ENCODE measurements at places on chromosomes 12 and 14. TPM values are rescaled to one million over a fixed set of nuclear protein-coding genes. Genes with fewer than 3 reads are reported as not detected.

Gene ASCL1
- total RNA-seq = not detected

GRCh38 chr14:22797017-22797917 lies 18.0 kb downstream of the SLC7A7 start:
- DNase-seq = no peak

DNA sequence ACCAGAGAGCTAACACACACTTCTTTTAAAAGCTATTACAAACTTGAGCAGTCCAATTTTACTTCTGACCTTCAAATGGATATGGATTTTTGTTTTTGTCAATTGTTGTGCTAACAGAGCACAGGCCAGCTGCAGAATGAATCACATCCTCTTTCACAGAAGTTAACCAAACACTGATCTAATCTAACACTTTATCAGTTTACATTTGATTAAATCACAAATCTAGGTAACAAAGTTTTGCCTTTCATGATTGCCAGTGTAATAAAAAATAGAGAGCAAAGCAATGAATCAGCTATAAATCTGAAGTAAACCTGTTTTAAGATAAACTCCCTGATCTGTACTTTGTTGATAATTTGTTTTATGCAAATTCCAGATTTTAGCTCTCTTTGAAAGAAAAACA lies 273.1 kb upstream of the RGS6 start:
- no peak for DNase-seq

- DNase-seq = no peak
Measured at GRCh38 chr12:118189741-118190191, 53.8 kb downstream of the PEBP1 start.

- no peak for DNase-seq
Measured at GRCh38 chr14:72380456-72380855, 448.2 kb downstream of the RGS6 start.

DNA sequence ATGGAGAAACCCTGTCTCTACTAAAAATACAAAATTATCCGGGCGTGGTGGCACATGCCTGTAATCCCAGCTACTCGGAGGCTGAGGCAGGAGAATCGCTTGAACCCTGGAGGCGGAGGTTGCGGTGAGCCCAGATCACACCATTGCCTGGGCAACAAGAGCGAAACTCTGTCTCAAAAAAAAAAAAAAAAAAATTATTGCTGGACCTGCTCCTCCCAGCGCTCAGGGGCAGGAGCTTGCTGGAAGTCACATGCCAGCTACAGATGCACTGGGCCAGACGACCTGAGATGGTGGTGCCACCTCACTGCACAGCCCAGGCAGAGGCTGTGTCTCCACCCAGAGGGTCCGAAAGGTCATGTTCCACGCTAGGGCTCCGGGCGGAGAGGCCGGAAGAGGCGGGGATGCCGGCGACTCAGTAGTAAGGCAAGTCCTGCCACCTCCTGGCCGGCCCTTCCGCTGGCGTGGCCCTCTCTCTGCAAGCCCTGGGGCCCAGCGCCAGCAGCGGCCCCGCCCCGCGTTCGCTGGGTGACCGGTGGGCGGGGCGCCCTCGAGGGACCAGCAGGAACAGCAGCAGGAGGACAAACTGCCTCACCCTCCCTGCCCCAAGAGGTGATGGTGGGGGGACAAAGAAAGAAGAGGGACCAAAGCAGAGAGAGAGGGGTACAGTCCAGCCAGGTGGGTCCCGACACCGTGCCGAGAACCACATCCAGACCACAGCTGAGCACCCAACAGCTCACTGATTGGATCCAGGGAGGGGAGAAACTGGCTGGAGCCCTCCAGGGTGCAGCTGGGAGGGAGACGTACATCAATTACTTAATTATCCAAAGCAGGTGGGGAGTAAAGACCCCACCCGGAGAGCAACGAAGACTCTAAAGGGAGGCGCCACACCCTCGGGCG lies 3.6 kb upstream of the RHOF start:
- peak; percentile 83 for DNase-seq

Gene FMNL3
- 35.1 TPM for total RNA-seq

GRCh38 chr14:73457041-73457923 lies 1.1 kb downstream of the NUMB start:
- DNase-seq = no peak

GRCh38 chr12:78933014-78933413 lies 68.4 kb downstream of the SYT1 start:
- DNase-seq = no peak

DNA sequence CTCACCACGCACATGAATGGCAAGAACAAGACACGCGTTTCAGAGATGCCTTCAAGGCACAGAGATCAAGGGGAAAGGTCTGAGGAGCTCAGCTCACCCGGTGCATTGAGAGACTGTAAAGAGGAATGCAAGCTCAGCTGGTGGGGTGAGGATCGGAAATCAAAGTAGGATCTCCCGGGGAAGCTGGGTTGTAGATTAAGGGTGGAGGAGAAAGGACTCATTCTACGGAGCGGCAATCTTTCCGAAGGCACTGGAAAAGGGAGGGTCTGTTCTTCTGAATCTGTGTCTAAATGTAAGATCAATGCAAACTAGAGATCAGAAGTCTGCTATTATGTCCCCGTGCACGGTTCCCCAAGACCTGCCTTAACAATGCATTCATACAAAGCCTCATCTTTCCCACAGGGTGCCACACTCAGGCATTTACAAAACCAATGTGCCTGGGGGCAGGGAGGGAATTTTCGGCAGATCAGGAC lies 41.6 kb upstream of the PYGL start:
- DNase-seq = no peak

Gene ABCD2
- total RNA-seq = not detected

DNA sequence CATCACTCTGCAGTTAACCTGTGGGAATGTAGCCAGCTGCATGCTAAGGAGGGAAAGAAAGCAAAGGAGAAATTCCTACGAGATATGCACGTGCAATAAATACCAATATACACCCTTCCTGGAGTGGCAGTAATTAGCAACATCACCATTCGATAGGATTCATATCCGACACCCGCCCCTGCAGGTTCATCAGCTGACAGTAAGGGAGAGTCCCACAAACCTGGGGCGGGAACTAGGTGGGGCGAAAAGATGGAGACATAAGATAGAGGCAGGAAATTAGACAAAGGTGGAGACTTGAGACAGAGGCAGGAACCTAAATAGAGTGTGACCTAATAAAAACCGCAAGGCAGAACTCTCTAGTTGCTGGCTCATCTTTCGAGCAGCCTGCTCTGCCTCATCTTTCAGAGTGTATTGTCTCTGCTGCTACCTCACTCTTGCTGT lies 51.6 kb downstream of the PLEKHG3 start:
- DNase-seq = no peak

GRCh38 chr12:6943722-6944380 lies at the start of the genes C12orf57 and RNU7-1:
Gene C12orf57 (plus strand): TSS chr12:6944022. CDS start chr12:6944122, 100 bp downstream.
Gene RNU7-1 (plus strand): TSS chr12:6943816.
- DNase-seq = peak; percentile 81

Gene OR6C2
- total RNA-seq = not detected

Gene ZNF705A
- total RNA-seq = not detected

Gene GPR132
- total RNA-seq = 1.9 TPM

DNA sequence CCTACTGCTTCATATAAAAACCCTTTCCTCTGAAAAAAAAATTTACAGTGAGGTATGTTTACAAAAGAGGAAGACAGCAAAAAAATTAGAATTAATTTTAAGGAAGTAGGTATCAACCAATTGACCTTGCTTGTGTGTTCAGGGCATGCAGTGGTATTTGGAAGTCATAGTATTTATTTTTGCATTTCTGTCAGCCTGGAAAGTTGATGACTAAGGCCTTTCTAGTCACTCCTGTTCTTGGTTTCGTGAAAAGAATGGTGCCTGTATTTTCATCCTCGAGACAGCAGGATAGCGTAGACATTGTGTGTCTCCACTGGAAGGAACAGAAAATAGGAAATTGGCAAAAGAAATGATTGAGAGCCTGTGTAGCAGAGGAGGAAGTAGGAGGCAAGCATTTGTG lies 24.5 kb downstream of the SLC16A7 start:
- DNase-seq = no peak

DNA sequence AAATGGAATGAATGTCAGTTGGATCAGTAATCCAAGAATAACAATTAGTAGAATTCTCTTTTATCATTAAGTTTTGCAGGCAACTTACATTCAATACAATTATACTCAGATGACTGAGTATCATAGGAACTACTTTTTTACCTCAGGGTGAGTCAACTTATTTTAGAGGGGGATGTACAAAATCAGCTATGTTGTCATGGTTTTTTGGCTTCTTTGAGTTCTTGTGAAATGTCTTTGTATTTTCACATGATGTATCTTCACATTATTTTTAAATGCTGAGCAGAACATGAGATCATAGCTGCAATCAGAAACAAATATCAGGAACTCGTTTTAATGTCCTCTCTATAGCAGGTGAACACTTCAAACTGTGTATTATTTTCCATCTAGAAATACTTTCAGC lies 65.3 kb upstream of the PTPRR start:
- no peak for DNase-seq

DNA sequence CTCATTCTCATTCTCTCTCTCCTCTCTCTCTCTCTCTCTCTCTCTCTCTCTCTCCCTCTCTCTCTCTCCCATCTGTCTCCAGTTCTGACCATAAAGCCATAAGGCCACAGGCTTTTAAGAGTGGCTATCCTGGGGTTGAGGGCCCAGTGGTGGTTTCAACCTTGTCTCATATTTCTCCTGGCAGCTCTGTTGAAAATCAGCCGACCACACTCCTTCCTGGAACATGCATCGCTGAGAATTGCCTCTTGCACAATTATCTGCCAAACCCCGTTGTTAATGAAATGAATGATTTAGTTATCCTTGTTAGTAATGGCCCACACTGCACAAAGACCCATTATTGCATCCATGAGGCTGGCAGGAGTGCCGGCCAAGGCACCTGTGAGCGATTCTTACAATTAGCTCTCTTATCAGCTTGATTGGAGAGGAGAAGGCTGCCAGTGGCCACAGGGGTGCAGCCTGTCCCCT lies 30.4 kb upstream of the KCNA5 start:
- DNase-seq = no peak

DNA sequence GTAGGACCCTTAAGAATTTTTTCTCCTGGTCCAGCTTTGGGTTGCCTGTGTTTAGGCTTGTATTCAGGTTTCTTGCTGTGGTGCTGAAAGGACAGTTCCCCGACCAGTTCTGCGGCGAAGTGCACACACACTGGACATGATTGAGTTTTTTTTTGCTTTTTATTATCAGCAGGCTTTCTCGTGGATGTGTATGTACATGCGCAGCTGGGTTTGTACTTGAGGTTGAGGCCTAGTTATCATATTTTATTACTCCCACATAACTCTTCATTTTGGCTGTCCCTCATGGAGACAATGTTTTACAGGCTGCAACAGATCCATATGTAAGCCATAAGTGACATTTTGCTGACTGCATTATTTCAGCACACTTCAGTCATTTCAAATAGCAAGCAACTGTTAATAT lies 2.5 kb downstream of the SCN8A start:
- peak; percentile 32 for DNase-seq

- no peak for DNase-seq
Measured at GRCh38 chr12:8606890-8607289, 5.8 kb downstream of the AICDA start.

- peak; percentile 90 for DNase-seq
Measured at GRCh38 chr14:76904740-76905569, 78.7 kb downstream of the LRRC74A start.

DNA sequence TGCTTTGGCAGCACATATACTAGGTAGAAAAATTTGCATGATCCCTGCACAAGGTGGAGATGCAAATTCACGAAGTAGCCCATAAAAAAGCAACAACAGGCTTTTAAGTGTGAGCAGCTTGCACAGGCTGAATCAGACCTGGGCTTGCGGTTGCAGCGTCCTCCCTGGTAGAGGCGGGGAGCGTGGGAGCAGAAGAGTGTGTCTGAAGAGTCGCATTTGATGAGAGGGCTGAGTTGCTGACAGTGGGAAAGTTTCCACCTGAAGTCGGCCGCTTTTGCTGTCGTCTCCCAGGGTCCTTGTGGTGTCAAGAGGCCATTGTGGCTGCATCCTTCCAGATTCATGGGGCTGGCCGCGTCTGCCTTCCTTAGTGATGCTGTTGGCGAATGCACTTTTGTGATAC lies 6.2 kb downstream of the AACS start:
- no peak for DNase-seq

DNA sequence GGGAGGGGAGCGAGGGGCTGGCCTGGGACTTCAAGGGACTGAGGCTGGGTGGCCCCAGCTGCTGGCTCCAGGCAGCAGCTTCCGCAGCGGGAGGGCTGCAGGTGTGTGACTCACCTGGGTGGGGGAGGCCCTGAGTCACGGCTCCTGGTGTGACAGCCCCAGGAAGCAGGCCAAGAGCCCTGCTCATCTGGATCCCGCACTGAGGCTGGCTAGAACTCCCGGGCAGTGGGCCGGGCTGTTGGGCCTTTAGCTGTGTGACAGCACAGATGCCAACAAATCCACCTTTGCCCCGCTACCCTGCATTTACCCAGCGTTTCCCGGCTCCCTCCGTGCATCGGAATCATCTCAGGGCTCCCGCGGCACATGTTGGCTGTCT lies 180.0 kb upstream of the PRMT8 start:
- no peak for DNase-seq

Gene EMP1
- total RNA-seq = 174 TPM

Gene FBLN5
- total RNA-seq = 6.0 TPM

DNA sequence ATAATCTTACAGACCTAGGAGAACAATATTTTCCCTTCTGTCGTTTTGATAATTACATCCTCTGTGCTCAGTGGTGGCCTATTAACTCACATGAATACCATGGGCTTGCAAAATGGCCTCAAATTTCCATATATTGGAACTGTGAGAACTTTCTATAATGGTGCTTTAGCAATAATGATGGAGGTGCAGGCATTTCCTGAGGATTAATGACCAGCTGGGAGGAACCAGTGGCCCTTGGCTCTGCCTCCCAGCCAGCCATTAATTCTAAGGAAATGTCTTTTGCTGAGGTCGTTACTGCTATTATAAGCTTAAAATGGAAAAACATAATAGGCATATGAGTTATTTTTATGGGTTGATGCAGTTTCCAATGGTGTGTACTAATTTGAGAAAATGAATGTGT lies 33.6 kb downstream of the HMGA2 start:
- no peak for DNase-seq

DNA sequence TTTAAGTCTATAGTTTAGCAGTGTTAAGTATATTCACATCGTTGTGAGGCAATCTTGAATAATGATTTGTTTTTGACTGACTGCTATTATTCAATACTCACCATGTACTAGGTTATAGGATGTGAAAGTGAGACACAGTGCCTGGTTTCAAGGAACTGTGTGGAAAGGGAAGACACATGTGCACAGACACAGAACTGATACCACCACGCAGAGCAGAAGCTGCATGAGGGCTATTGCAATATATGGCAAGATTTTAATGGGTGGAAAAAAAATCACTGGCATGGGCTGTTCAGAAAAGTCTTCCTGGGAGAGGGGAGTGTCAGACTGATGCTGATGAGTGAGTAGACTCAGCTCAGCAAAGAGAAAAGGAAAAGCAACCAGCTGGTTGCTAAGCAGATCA lies 10.4 kb downstream of the SLC7A8 start:
- no peak for DNase-seq
